Stimulated activated CD8-positive, alpha-beta memory T cell treated with anti-CD3 and anti-CD28 coated beads, Interleukin-15, amount 100 ng/mL, for 24 hours (primary cell): ENCODE measurements at places on chromosomes 7 and 10.

- DNase-seq, result no peak
These were observed 1171.6 kb upstream of the C7orf33 start for GRCh38 chr7:147418966-147419365.

DNA sequence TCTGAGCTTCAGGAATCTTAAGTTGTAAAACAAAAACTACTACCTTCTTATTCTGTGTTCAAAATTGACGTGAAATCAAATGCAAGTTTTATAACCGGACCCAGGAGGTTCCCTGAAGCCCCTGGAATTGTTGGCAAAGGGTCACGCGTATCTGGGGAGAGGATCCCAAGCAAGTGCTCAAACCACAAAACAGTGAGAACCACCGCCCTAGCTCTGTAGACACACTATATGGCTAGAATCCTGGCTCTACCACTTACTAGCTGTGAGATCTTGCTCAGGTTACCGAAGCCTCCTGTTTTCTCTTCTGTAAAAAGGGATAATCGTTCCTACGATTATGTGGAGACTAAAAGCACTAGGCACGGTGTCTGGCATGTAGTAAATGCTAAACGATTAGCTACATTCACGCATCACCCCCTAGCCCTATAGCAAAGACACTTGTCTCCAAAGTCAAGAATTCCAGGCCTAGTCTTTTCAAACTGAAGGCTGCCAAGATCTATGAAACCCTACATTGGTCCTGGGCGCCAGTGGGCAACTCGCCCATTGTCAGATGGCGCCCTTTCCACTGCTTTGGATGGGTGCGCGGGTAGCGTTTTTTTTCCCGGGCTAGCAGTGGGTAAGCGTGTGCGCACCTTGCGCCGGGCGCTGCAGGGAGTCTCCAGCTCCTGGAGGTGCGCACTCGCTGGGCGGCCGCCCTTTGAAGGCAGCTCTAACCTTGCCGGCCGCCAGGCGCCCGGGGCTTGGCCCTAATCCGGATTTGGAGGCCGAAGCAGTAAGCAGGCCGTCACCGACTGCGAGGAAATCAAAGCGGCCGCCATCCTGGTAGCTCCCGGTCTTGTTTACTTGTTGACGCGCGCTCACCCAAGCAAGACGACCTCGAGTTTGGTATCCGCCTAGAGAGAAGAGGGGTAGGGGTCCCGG is 11.6 kb upstream of the NKX2-3 start:
- no peak for DNase-seq

- no peak for DNase-seq
These were observed 323.2 kb upstream of the COBL start for GRCh38 chr7:51639661-51640334.

- no peak for DNase-seq
These were observed 491.9 kb downstream of the SORCS1 start for GRCh38 chr10:106672517-106673175.
